Fibroblast of skin of abdomen (primary cell): ENCODE measurements at places on chromosomes 2 and 18.

DNA sequence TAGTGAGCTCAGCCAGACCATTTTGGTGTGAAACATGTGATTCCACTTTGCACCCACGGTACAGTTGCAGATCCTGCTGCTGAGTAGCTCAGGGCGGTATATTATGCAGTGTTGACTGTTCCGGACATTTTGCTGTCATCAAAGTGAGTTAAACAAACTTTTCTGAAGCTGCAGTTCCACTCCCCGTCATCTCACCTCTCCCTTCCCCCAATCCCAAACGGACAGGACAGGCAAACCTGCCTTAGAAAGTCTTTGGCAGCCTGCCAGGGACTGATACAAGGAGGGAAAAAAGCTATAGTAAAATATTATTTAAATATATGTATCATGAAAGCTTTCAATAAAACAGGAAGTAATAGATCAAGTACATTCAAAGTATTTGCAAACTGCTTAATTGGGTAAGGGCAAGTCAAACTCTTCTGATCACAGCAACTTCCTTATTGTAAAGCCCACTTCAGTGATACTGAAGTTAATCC, 35.5 kb upstream of the SP5 start:
- no peak for DNase-seq

- DNase-seq, result peak; percentile 59
These were observed 33.7 kb upstream of the LYPD6B start for GRCh38 chr2:149004836-149005235.

DNA sequence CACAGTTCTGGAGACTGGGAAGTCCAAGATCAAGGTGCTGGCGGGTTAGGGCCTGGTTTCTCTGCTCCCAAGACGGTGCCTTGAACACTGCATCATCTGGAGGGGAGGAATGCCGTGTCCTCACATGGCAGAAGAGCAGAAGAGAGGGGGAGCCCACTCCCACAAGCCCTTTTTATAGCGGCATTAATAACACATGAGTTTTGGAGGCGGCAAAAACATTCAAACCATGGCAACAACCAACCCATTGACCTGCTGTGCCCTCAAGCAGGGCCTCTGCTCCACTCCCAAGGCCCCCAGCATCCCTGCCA, 62.0 kb downstream of the SMAD7 start:
- DNase-seq, result no peak

DNA sequence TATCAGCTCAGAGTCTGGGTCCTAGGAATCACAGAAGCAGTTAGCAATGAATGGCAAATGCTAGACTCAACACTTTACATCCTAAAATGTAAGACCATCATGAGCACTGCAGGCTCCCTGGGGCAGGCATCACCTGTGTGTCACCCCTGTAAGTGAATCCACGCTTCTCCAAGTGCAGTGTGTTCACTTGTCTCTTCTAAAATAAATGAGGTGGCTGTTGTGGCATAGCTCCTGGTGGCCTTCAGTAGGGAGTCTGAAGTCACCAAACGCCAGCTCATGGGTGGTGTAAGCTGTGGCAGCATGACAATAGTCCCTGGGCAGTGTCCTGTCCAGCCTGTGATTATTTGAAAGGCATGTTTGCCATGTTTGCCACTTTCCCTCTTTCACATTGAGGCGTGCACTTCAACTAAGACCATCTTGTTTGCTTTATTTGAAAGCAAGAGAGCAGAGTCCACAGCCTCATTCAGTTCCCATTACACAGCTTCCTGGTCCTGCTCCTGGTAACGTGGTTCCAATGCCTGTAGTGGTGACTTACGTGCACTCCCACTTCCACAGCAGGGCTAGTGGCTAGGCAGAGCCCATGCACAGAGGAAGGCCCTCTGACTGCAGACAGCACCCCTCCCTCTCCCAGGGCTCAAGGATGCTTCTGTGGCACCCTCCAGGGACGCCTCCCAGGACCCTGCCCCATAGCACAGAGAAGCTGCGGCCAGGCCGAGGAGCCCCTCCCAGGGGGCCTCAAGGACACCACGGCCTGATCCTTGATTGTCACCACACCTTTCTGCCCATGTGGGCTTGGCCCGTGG, 24.3 kb downstream of the COA5 start:
- no peak for DNase-seq

DNA sequence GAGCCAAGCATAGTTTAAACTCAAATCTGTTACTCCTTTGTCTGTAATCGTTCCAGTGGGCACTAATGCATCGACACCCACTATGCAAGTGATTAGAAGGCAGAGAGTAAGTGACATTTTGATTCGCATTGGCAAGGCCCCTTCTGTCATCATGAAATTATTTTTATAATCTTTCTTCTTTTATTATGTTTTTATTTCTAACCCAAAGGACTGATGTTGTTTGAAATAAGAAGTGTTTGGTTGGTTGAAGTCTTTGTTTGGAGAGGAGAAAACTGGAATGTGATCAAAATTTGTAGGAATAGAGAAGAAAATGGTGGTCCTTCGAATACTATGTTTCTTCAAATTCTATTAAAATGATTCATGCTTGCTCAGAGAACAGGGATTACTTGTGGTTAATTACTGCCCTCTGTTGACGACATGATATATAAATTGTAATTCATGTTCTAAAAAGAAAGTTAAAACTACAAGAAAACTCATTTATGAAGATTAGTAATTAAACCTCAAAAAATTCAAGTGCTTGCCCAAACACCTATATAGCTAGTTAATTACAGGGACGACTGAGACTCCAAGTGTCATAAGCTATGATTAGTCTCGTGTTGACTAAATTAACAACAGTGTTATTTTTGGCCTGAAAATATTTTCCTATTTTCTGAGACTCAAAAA, 26.4 kb upstream of the TFPI start:
- peak; percentile 69 for DNase-seq

- DNase-seq, result peak; percentile 53
These were observed 52.2 kb downstream of the TMX3 start for GRCh38 chr18:68662754-68663153.

- no peak for DNase-seq
These were observed 77.9 kb downstream of the CABLES1 start for GRCh38 chr18:23213200-23213599.

GRCh38 chr2:119481501-119482455, 42.5 kb downstream of the SCTR start:
- DNase-seq, result no peak

GRCh38 chr2:182904844-182905243, 38.4 kb upstream of the FRZB start:
- no peak for DNase-seq

DNA sequence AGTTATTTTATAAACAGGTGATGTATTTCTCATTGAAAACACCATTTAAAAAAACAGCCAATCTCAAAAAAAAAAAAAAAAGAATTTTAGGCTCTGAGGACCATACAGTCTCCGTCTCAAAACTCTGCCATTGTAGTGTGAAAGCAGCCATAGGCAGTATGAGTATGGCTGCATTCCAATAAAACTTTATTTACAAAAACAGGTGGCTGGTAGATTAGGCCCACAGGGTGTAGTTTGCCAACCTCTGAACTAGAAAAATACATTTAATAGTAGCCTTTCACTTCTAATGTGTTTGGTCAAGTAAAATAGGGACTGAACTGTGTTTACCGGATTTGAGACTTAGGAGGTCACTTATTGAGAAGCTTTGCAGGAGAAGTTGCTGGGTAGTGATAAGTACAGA, 19.2 kb downstream of the RMDN2 start:
- DNase-seq, result no peak

DNA sequence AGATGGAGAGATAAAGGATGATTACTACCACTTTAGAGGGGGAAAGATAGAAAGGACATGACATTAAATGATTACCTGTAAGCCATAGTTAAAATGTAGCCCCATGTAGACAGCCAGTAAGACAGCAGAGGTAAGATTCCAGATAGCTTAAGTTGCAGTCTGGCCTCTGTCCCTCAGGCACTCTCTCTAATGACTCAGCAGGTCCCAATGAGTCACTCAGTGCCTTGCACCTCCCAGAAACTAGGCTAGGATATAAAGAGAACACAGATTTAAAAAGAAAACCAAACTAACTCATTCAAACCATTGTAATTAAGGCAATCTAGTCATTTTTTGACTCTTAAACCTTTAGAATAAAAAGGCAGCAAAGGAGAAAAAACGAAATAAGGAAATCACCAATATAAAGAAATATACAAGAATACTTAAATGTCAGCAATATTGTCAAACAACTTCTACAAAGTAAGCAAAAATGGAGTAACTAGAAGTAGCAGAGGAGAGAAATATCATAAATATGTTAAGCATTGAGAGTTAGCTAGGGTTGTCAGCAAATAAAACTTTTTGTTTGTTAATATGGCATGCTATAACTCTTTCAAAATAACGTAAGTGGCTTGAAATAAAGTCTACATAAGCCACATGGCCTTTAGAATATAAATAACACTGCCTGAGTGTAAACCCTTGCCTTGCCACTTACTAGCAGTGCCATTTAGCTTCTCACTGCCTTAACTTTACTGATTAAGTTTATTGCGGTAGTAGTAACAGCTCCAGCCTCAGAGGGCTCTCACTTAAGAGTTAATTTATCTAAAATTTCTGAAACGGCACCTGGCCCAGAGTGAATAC, 48.5 kb downstream of the SOCS6 start:
- DNase-seq, result peak; percentile 85

DNA sequence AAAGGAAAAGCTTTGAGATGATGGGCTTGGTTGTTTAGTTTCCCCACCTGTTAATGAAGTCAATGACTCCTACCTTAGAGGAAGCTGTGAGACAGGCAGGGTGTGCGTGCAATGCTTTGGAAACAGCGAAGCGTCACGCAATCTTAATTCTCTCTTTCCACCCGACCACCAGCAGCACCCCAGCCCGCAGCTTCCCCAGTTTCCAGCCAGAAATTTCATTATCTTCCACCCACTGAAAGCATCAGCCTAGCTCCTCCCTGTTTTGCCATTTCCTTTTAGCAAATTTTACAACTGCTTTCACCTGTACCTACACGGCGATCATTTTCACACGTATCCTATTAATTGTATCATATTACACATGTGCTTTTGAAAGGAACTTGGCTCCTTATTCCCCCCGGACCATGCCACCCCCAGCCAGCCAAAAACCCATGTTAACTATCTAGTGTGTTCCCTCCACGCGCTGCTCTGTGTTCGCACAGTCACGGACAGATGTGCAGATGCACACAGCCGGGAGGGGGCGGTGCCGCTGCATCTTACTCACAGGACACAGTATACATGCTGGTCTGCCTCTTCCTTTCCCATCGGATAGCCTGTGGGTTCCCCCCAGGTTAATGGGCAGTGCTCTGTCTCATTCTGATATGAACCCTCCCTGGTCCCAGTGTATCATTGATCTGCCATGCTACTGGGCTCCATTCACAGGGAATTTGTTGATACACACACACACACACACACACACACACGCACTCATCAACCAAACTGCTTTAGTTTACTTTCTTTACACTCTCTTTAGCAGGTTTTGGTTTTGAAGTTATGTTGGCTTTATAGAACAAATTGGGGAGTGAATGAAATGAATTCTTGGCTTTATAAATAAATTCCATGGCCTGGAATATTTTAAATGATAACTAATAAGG, 22.4 kb downstream of the CYP27C1 start:
- peak; percentile 68 for DNase-seq

DNA sequence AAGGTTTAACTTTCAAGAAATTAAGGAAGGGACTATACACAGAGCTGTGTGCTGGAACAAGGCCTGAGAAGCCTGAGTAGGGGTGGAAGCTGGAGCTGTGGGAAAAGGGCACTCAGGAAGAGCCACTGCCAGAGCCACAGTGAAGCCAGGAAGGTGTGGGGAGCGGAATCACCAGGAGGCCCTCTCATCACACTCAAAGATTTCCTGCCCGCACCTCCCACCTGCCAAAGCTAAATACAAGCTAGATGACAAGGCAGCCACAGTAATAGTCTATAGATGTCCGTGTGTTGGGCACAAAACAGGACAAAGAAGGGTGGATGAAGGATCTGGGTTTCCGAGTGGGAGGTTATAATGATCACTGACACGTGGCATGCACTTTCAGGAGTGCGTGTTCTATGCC, 126.0 kb downstream of the ZNF532 start:
- no peak for DNase-seq

- no peak for DNase-seq
These were observed 41.4 kb upstream of the MAPRE2 start for GRCh38 chr18:34999756-35000289.

- DNase-seq, result no peak
These were observed 587.2 kb upstream of the PKDCC start for GRCh38 chr2:41460661-41461060.

GRCh38 chr18:12458771-12459170, 51.0 kb downstream of the PRELID3A start:
- no peak for DNase-seq

GRCh38 chr2:5493256-5493655, 198.9 kb upstream of the SOX11 start:
- DNase-seq, result no peak

- DNase-seq, result no peak
These were observed 52.9 kb downstream of the HK2 start for GRCh38 chr2:74886811-74887210.
